GM19239 (cell line): ENCODE measurements at places on chromosomes 5 and 9.

GRCh38 chr9:131382850-131383729, 10.8 kb upstream of the PRRC2B start:
- DNase-seq: no peak

DNA sequence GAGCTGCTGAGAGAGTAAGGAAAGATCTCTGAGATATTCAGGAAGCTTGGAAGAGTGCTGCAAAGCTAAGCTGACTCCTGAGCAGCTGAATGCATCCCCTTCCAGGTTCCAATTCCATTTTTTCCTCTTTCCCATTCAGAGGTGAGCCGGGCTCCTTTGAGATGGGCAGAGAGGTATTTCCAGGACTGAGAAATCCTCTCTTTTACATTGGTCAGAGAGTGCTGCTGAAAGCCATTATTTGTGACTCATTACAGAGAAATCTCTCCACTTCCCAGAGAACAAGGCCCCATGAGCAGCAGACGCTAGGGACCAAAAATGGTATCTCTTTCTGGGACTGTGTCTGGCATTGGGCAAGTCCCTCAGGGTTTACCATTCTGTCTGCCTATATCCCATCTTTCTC, 3.7 kb downstream of the MCTP1 start:
- DNase-seq: no peak

DNA sequence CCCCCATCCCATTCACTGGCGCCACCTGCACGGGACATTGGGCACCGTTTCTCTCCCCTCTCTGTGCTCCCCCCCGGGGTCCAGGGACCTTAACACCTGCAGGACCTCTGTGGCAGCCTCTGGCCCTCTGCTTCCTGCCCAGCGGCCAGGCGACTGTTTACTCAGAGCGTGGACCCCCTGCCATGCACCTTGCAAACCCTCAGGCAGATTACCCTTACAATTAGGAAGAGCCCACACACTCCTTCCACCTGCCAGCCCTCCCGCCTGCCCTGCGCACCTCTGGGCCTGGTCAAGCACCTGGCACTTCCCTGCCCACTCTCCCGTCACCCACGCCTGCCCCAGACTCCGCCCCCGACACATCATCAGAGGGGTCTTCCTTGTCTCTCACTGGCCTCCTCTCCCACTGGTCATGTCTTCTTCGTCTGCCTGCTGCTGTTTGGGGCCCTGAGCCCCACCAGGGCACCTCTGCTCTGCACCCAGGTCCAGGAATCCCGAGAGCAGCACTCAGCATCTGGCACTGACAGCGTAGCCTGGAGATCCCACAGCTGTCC, 281.3 kb upstream of the IRX4 start:
- no peak for DNase-seq

GRCh38 chr9:21682381-21682780, 120.1 kb upstream of the MTAP start:
- no peak for DNase-seq

- no peak for DNase-seq
Observed at GRCh38 chr5:65620021-65620420, 4.1 kb downstream of the TRIM23 start.

- DNase-seq: no peak
Observed at GRCh38 chr5:177154003-177154643, 20.6 kb downstream of the NSD1 start.
